ENCODE measurements at places on chromosomes 1 and 21. TPM values are rescaled to one million over a fixed set of nuclear protein-coding genes. Genes with fewer than 3 reads are reported as not detected.

GPA33 gene
- 0.12 TPM for total RNA-seq

GPR25 gene
- not detected for total RNA-seq

GRCh38 chr1:27126391-27126790, 28.5 kb downstream of the SLC9A1 start:
- DNase-seq: no peak

DNA sequence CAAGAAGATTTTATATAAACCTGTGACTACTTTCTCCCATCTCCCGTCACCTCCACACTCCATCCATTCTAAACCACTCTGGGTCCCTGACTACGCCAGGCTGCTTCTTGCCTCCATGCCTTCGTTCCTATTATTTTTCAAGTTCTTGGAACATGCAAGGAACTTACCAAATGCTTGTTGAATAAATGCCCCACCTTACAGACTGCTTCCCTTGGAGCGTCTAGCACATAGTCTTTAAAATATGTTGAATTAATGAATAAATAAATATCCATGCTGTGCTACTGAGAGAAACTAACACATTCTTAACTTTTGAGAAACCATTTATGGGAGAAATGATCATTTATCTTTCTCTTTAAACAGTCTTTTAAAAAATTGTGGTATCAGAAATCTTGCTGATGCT, 27.6 kb downstream of the VTCN1 start:
- DNase-seq: no peak

GRCh38 chr1:172054172-172054571, 212.9 kb downstream of the DNM3 start:
- DNase-seq: no peak

TCHH gene
- not detected for total RNA-seq

HOOK1 gene
- not detected for total RNA-seq

- peak; percentile 57 for DNase-seq
Measured at GRCh38 chr1:221740993-221741702, 741 bp downstream of the DUSP10 start.

DCDC2B gene
- total RNA-seq: not detected
